ENCODE measurements at places on chromosomes 4 and X.

GRCh38 chr4:113153529-113154101, 104.2 kb downstream of the ANK2 start:
- no peak for DNase-seq

GRCh38 chrX:40131654-40132337, 34.0 kb upstream of the BCOR start:
- no peak for DNase-seq

DNA sequence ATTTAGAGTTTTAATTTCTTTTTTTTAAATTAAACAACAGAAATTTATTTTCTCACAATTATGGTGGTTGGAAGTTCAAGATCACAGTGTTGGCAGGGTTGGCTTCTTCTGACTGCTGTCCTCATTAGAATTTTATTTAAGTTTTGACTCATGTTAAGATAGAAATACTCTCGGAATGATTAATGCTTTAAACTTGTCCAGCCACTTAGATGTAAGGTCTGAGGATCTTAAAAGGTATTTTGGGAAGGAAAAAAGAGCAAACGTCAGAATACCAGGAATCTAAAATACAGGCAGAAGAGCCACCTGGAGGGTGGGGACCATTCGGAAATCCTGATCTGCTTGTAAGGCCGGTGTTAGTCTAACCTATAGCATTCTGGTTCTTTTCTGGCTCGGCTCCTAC, 423.0 kb upstream of the MAGEB2 start:
- no peak for DNase-seq

- peak; percentile 11 for DNase-seq
These were observed 70.8 kb downstream of the RGS12 start for GRCh38 chr4:3363411-3364141.

DNA sequence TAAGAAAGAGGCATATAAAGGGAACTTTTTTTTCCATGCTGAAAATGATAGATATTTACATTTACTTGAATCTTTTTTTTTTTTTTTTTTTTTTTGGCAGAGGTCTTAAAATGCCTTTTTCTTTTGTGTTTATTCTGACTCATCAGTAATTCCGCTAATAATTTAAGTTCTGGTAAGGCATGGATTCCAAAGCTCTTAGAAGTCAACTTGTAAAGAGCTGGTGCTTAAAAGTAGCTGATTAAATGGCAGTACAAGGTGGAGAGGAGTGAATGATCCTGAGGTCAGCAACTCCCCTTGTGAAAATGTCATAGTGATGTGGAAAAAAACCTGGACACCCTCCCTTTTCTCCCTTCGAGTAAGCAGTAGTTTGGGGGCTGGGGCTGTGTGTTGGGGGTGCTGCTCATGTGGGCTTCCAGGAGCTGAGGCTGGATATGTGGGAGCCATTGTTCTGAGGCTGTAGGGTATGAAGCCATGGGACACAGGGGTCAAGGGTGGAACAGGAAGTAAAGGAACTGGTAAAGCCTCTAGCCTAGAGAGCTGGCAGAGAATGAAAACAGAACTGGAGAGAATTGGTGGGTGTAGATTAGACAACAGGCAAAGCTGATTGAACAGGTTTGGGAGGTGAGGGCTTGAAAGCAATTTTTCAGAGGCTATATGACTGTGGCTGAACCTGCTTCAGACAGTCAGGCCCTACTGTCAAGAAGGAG, 41.0 kb upstream of the PITX2 start:
- DNase-seq = no peak

- no peak for DNase-seq
These were observed 97.7 kb upstream of the PDHA2 start for GRCh38 chr4:95742179-95742578.

GRCh38 chr4:186946682-186947294, 223.1 kb upstream of the FAT1 start:
- DNase-seq = no peak

- peak; percentile 90 for DNase-seq
These were observed at the start of gene SLC25A4 for GRCh38 chr4:185142912-185143600. SLC25A4 (plus strand) TSS chr4:185143266; CDS start chr4:185143373, 107 bp downstream.

GRCh38 chr4:73438582-73439215, 2.7 kb downstream of the AFP start:
- DNase-seq = no peak

- DNase-seq = no peak
These were observed 374.0 kb downstream of the GRID2 start for GRCh38 chr4:92677805-92678204.

GRCh38 chr4:181756451-181757095, 486.6 kb upstream of the TENM3 start:
- no peak for DNase-seq

DNA sequence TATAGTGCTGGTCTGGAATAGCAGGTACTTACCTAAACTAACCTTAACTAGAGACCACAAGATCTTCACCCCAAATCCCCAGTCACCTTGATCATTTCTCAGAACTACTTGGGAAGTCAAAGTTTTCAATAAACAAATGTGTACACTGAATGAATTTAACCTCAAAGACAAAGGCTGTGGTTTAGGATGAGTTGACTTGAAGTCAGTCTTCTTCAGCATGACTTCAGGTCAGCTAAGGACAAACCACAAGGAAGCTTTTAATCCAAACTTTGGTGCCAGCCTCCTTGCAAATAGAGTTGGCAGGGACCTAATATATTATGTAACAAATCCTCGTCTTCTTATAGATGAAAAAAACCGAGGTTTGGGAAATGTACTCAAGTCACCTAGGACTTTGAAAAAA, 21.2 kb upstream of the VCX2 start:
- no peak for DNase-seq

DNA sequence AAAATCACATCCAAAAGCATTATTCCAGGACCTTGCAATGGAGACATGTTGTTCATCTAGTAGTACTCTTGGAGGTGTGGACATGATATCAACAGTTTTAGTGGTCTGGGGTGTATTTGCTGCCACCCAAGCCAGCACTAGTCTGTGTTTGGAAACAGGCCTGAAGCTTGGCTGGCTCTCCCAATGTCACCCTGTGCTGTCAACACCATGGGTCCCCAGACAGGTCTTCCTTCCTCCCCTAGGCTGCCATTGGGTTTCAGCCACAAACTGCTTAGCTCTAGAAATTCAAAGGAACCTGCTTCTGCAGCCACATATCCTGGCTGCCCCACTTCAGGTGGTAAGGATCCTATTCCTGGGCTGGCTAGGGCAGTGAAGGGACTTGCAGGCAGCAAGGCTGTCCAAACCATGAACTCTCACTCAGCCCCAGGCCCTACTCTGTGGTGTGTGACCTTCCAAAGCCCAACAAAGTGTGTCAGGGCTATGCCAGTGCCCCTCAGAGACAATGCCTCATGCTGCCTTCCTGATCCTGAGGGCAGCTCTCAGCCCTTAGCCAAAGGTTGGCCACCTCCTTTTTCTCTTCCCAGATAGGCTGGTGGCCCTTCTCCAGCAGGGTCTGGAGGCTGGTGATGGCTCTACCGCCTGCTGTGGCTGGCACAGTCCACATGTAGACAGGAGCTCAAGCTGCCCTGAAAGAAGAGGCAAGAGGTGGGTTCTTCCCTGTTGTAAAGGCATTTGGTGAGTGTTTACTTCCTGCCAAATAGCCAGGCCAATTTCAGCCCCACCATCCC, 18.3 kb downstream of the AMER1 start:
- DNase-seq = no peak

DNA sequence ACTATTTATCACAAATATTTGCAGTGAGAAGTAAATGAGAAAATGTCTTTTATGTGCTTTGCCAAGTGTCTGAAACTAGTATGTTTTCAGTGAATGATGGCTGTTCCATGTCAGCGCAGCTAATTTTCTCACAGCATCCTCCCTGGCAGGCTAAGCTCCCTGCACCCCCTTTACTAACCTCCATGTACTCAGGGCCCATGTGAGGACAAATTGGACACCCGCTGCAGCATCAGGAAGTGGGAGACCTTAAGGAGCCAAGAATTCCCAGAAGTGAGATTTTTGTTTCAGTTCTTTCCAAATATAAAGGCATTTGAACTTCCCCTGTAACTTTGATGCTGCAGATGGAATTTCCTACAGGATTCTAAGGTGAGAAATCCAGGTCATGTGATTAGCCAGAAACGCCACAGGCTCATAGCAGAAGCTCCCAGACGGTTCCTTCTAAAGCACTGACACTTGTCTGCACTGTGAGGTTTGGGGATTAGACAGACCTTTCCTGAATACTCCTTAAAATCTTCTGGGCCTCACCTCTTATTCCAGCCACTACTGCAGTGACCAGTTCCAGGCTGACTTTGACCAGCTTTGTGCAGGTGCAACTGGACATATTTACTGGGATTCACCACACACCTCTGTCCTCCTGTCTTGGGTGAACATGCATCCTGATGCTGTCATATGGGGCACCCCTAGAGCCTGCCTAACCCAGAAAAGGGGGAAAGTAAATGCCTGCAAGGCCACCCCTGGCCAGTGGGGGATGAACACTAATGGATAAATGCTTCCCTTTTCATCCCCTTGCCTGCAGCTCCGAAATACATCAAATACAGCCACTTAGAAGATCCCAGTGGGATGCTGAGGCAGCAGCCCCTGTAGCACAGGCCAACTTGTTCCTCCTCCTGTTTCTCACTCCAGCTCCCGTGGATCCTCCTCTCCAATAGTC, 45.9 kb downstream of the LGI2 start:
- no peak for DNase-seq
